ENCODE measurements at places on chromosomes 3 and 15.

- no peak for DNase-seq
Measured at GRCh38 chr3:71949442-71949841, 164.5 kb upstream of the PROK2 start.

- no peak for DNase-seq
Measured at GRCh38 chr3:44419116-44419922, 58.2 kb downstream of the ZNF445 start.

DNA sequence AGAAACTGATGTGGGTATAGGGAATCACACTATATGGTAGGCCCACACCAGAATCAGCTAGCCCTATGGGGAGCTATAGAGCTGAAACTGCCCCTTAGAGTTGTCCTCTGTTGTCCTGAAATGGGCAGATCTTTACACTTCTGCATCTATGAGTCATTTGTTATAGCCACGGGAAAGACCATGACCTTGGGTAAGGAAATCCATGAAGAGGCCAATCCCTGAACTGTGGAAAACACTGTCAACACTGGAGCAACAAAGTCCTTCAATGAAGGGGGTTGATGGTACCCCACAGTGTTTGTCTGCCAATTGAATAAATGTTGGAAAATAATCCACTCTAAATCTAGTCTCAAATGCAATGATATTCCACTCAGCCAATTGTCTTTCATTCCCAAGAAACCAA, 5.2 kb upstream of the CD200R1 start:
- DNase-seq, result no peak

GRCh38 chr3:194514626-194515025, 27.8 kb upstream of the ATP13A3 start:
- no peak for DNase-seq

GRCh38 chr3:88936831-88937230, 170.6 kb upstream of the EPHA3 start:
- DNase-seq, result no peak

- DNase-seq, result no peak
Measured at GRCh38 chr3:148366743-148367410, 330.8 kb upstream of the AGTR1 start.

- no peak for DNase-seq
Measured at GRCh38 chr15:42405863-42406482, 46.7 kb downstream of the CAPN3 start.

DNA sequence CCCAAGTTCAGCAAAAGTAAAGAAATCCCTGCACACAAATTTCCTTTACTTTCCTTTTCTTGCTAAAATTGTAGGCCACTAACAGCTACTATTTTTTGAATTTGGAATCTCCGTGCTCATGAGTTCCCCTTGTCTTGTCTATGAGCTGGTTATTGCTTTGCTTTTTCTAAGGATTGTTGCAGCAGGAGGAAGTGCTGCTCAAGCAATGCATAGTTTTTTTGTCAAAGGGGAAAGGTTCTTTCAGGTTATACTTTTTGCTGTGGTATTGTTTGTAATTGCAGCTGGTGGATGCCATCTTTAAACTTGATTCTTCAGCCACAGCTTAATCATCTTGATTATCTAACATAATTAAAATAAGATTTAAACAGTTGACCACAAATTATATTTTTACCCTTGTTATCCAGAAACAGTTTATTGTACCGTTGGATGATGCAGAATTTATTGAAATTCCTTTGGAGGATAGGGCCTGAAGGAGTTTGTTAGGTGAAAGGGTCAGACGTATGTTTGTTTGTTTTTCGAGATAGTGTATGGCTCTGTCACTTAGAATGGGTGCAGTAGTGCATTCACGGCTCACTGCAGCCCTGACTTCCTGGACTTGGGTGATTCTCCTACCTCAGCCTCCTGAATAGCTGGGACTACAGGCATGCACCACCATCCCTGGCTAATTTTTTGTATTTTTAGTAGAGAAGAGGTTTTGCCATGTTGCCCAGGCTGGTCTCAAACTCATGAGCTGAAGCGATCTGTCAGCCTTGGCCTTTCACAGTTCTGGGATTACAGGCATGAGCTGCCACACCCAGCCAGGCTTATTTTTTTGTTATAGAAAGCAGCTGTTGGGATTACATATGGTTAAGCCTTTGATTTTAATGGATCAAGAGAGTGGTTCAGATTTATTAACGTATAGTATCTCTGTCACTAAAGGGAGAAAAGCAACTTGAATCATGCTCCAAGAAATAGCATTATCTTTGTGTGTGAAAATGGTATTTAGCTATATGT, 11.7 kb downstream of the MGA start:
- no peak for DNase-seq

GRCh38 chr15:60620708-60621107, 141.8 kb upstream of the ICE2 start:
- DNase-seq, result no peak

DNA sequence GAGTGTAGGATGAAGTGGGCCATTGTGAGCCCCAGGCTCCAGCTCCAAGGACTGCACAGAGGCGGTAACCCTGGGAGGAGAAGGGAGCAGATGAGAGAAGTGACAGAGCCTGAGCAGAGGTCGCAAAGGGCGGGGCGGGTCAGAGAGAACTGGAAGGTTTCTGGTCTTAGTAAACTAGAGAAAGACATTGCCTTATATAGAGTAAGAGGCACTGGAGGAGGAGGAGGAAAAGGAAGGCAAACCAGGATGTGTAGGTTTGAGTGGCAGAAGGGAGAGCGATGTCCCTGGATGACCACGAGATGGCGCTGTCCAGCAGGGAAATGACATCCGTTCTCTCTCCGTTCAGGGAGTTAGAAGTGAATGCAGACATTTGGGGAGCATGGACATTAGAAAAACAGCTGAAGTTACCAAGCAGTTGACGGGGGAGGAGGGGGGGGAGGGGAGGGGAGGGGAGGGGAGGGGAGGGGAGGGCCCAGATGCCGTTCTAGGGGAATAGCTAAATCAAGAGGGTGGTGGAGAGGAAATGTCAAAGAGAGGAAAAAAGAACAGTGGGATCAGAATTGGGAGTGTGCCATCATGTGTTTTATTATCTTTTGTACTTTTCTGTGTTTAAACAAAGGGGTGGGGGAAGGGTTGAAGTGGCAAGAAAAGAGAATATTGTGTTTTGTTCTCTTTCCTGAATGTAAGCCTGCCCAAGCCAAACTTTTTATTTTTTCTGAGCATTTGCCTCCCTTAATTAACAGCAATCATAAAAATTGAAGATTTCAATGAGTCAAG, 48.8 kb downstream of the STARD5 start:
- DNase-seq, result peak; percentile 70
